T-helper 9 cell (primary cell): ENCODE measurements at places on chromosomes 2 and 18.

GRCh38 chr2:204325468-204325867 is 219.8 kb upstream of the PARD3B start:
- DNase-seq = peak; percentile 30

- no peak for DNase-seq
These were observed 36.8 kb upstream of the C2orf74 start for GRCh38 chr2:61125123-61125710.

DNA sequence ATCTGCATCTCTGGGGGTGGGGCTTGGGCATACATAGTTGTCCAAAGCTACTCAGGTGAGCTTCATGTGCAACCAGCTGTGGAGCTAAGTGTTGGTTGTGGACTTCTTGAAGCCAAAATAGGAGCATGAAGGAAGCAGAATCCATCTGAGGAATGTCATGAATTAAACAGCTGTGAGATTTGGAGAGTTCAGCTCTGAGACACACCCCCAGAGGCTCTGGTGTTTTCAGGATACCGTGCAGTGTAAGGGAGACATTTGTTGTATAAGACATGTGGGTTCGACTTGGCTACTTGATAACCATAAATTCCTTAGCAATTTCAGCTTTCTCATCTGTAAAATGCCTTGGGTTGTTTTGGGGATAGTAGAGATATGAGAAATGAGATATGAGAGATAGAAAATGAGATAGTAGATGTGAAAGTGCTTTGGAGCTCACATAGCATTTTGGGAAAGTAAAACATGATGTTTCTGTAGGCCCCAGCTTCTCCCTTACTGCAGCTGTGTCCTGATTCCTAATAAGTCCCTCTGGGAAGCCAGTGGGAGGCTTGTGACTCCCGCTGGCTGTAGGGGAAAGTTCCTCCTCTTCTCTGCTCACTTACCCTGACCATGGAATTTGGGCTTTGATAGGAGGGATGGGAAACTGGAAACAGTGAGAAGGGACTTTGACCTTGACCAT is 50.0 kb downstream of the DPYSL5 start:
- DNase-seq = no peak

DNA sequence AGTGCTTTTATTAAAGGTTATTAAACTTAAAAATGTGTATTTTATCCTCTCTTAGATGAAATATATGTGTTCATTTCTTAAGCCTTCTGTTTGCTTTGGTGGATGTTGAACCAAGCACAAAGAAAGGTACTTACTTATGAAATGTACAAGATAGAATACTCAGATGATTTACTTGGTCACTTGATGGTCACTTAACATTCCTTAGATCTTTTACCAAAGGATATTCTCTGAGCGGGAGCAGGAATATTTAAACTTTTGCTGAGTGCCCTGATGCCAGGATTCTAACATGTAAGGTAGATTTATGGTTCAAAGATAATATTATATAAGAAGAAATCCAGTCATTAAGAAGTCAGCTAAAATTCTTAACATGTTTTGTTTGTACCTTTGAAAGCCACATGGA is 193.5 kb upstream of the ZEB2 start:
- DNase-seq = no peak

GRCh38 chr2:55010149-55010591 is 40.1 kb downstream of the RTN4 start:
- peak; percentile 16 for DNase-seq
